ENCODE measurements at places on chromosomes 12 and 14. TPM values are rescaled to one million over a fixed set of nuclear protein-coding genes. Genes with fewer than 3 reads are reported as not detected.

TRMT5 gene
- 20.8 TPM for total RNA-seq

DNAL1 gene
- 3.7 TPM for total RNA-seq

PLA2G1B gene
- total RNA-seq, result 0.51 TPM

SLC38A4 gene
- total RNA-seq, result not detected

PLEKHD1 gene
- 0.05 TPM for total RNA-seq

SLC10A1 gene
- total RNA-seq, result not detected

Data from activated CD4-positive, alpha-beta T cell treated with anti-CD3 and anti-CD28 coated beads for 36 hours (primary cell).